ENCODE measurements at places on chromosomes 13 and 19. TPM values are rescaled to one million over a fixed set of nuclear protein-coding genes. Genes with fewer than 3 reads are reported as not detected.

GRCh38 chr13:52954838-52955237 is 73.8 kb upstream of the OLFM4 start:
- H3K36me3 ChIP-seq: no peaks in the 10 kb centered on the region
- H3K4me1 ChIP-seq: no peaks in the 10 kb centered on the region
- no peaks in the 10 kb centered on the region for H3K27me3 ChIP-seq
- no peak overlapping the region for H3K4me3 ChIP-seq
- no peak for DNase-seq

The FGF21 gene
- not detected for total RNA-seq

The FFAR3 gene
- not detected for total RNA-seq

- no peaks in the 10 kb centered on the region for H3K36me3 ChIP-seq
- no peak overlapping the region for H3K4me3 ChIP-seq
- no peak overlapping the region for H3K27ac ChIP-seq
- H3K4me1 ChIP-seq: no peaks in the 10 kb centered on the region
These were observed 505.6 kb downstream of the KCTD12 start for GRCh38 chr13:76380446-76381065.

The PEAK3 gene
- 0.29 TPM for total RNA-seq

- no peaks in the 10 kb centered on the region for H3K27me3 ChIP-seq
- no peaks in the 10 kb centered on the region for H3K4me1 ChIP-seq
- no peak overlapping the region for H3K27ac ChIP-seq
- DNase-seq: no peak
These were observed 156.3 kb downstream of the SLITRK5 start for GRCh38 chr13:87827479-87827878.

- no peak for DNase-seq
- no peaks in the 10 kb centered on the region for H3K36me3 ChIP-seq
- no peak overlapping the region for H3K27ac ChIP-seq
- no peaks in the 10 kb centered on the region for H3K4me1 ChIP-seq
- H3K4me3 ChIP-seq: no peak overlapping the region
- no peaks in the 10 kb centered on the region for H3K27me3 ChIP-seq
These were observed 274.3 kb downstream of the MZT1 start for GRCh38 chr13:72453161-72453560.

- no peak overlapping the region for H3K27ac ChIP-seq
- H3K4me3 ChIP-seq: no peak overlapping the region
- no peaks in the 10 kb centered on the region for H3K27me3 ChIP-seq
These were observed 117.9 kb downstream of the STOML3 start for GRCh38 chr13:38872693-38873092.

GRCh38 chr19:31906111-31906871 is 439.1 kb upstream of the ZNF507 start:
- DNase-seq: no peak
- no peaks in the 10 kb centered on the region for H3K27me3 ChIP-seq
- no peaks in the 10 kb centered on the region for H3K36me3 ChIP-seq
- H3K4me1 ChIP-seq: no peaks in the 10 kb centered on the region
- no peak overlapping the region for H3K4me3 ChIP-seq
- no peak overlapping the region for H3K27ac ChIP-seq

- H3K4me3 ChIP-seq: no peak overlapping the region
- no peak for DNase-seq
- H3K27me3 ChIP-seq: no peaks in the 10 kb centered on the region
- H3K4me1 ChIP-seq: no peaks in the 10 kb centered on the region
- H3K27ac ChIP-seq: no peak overlapping the region
These were observed 4.9 kb upstream of the PTBP1 start for GRCh38 chr19:792306-792885.

- no peaks in the 10 kb centered on the region for H3K27me3 ChIP-seq
- H3K4me1 ChIP-seq: peaks cover 48% of the 10 kb centered on the region
- DNase-seq: no peak
- H3K27ac ChIP-seq: no peak overlapping the region
- H3K4me3 ChIP-seq: no peak overlapping the region
These were observed 150.2 kb downstream of the DCT start for GRCh38 chr13:94329277-94329676.

The CYP2A6 gene
- total RNA-seq: not detected

DNA sequence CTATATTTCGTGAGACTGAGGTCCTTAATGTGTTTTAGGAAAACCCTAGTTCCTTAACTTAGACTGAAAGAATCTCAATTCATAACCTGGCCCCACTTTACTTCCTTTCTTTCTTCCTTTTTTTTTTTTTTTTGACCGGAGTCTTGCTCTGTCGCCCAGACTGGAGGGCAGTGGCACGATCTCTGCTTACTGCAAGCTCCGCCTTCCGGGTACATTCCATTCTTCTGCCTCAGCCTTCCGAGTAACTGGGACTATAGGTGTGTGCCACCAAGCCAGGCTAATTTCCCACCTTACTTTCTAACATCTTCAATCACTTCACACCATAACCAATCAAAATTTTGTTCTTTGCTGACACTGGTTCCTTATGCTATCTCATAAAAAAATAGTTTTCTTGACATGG is 2097.0 kb downstream of the PCDH9 start:
- no peaks in the 10 kb centered on the region for H3K27me3 ChIP-seq
- no peak for DNase-seq
- H3K27ac ChIP-seq: no peak overlapping the region
- H3K4me1 ChIP-seq: no peaks in the 10 kb centered on the region

DNA sequence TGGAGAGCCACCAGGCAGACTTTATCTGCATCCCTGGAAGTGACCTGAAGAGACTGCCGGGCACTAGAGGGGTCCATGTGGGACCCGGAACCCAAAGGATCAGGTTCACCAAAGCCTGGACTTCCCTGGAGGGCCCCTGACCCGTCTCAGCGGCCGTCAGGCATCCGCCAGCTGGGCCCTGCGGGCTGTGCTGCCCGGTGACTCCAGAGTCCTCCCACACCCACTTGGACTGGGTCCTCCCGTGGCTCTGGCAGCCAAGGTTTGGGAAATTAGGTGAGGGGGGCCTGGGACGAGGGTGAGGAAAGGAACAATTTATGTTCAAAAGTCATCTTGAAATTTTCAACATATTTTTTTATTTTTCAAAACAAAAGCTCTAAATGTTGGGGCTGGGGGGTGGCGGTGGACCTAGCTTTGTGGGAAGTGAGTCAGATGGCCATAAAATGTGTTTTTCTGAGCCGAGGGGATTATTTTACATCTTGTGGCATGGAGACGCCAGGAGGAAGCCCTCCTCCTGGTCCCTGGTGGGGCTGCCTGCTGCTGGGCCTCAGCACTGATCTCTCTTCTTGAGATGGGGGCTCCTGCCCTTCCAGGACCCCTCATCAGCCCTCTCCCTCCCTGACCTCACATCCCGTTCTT is 20.2 kb downstream of the CEBPA start:
- H3K4me3 ChIP-seq: no peak overlapping the region
- no peaks in the 10 kb centered on the region for H3K36me3 ChIP-seq
- no peak overlapping the region for H3K27ac ChIP-seq

The GDF15 gene
- total RNA-seq: 0.65 TPM

DNA sequence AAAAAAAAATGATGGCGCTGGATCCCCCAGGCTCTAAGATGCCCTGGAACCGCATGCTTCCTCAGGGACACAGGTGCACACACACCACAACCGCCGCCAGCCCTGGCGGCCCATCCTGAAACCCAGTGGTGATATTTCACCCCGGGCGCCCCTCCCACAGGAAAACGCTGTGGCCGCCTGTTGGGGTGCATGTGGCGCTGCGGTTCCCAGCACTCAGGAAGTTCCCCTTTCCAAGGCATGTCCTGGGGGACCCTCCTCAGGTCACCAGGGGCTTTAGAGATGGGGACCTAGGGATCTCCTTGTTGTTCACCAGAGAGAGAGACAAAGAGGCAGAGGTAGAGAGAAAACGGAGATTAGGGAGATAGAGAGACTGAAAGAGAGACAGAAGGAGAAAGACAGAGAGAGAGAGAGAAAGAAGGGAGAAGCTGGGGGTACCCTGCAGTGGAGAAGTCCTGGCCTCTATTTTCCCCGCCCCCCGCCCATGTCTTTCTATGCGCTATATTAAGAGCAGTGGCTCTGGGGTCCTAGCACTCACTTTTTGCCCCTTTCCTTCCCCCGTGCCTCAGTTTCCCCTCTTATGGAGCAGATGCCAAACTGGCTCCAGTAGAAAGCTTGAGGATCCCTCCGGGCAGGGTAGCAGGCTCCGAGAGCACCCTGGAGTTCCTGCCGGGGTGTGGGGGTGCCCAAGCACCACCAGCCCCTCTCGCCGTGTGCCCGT is 2.3 kb downstream of the ADGRE2 start:
- H3K36me3 ChIP-seq: no peaks in the 10 kb centered on the region
- H3K27ac ChIP-seq: no peak overlapping the region
- no peak overlapping the region for H3K4me3 ChIP-seq

The GRIK5 gene
- total RNA-seq: 0.86 TPM

The ZNF175 gene
- total RNA-seq: 7.1 TPM

GRCh38 chr13:46321494-46322225 is 65.4 kb downstream of the RUBCNL start:
- peak; percentile 65 for DNase-seq
- H3K4me1 ChIP-seq: peaks cover 11% of the 10 kb centered on the region
- peak overlapping the region; percentile 39 for H3K4me3 ChIP-seq
- H3K36me3 ChIP-seq: no peaks in the 10 kb centered on the region

DNA sequence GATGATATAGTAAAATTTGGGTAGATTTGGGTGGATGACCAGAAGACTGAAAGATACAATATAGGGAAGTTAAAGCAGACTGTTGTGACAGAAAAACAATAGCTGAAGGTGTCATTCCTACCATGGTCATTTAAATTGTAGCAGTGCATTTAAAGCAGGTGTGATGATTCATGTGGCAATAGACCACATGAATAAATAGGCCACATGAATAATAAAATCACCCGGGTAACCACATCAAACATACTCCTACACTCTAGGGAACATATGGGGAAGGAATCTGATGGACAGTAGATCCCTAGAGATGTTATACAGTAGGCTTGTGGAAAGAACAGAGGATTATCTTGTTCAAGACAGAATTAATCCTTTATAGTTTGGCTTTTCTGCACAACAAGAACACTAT is 392.6 kb downstream of the SLITRK5 start:
- H3K4me1 ChIP-seq: no peaks in the 10 kb centered on the region
- no peak overlapping the region for H3K4me3 ChIP-seq
- no peaks in the 10 kb centered on the region for H3K27me3 ChIP-seq
- no peak overlapping the region for H3K27ac ChIP-seq
